ENCODE measurements at places on chromosomes 7 and 10.

- DNase-seq, result no peak
Measured at GRCh38 chr10:60031183-60031582, 124.8 kb upstream of the CCDC6 start.

DNA sequence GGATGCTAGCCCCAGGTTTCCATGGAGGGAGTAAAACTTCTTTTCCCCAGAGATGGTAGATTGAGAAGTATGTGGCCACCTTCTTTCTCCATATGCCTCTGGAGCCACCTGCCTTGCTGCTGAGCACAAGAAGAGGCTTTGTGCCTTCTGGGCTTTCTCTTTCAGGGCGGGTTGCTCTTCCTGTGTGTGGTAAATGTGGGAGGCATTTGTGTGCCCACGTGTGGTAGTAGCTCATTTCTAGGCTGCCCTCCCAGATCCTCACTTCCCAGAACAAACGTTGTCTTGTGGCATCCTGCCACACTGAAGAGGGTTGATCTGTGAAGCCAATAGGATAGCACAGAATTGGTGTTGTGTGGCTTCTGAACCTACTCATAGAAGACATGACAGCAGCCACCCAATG is 342.0 kb upstream of the PODXL start:
- DNase-seq, result no peak

DNA sequence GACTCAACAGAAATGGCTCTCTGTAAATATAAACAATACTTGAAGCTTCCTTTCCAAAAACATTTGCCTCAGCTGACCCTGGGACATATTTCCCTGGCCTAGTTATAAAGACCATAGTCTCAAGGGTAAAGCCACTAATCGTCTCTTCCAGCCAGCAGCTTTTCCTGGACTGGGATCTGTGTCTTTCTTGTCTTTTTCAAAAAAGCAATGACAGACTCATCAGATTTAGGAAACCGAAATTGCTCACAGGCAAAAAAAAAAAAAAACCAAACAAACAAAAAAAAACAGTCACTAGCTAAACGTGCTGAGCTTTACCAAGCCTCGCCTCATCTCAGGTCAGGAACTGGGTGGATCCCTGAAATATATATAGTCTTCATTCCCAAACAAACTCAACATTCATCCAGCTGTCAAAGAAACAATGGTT is 23.5 kb downstream of the STN1 start:
- no peak for DNase-seq

GRCh38 chr10:14548474-14548873 is 217.8 kb upstream of the FRMD4A start:
- no peak for DNase-seq

GRCh38 chr10:110706690-110707098 is 62.6 kb downstream of the RBM20 start:
- no peak for DNase-seq

DNA sequence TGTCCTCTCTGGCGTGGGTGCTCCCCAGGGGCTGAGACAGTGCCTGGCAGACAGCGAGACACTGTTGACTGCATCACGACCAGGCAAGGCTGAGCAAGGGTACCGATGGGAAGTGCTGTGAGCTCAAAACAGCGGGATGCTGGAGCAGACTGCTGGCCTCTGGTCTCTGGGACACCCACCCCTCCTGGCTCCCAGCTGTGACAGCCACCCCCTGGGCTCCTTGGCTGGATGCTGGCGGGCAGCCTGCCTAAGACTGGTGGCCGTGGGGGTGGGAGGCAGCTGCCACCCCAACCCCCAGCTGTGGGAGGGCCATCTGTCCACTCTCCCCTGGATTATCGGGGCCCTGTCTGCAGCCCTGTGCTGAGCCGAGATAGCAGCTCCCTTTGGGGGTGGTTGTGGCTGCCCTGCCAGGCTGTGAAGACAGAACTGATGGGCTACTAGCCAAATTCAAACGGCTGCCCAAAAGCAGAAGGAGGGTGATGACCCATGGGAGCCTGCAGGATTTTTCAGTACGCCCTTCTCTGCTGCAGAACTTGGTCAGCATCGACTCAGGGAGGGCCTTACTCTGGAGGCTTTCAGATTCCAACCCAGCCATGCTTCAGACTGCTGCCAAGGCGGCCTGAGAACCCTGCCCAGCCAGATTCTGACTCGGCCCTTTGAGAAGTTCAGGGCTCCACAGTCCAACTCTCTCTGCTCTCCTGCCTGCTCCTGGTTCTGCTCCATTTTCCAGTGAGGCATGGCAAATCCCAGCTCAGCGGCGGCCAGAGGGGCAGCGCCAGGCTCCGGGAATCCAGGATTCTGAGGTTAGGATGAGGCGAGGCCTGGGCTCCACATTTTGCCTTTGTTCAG is 125.3 kb downstream of the NEURL1 start:
- no peak for DNase-seq

GRCh38 chr7:36075561-36075960 is 77.5 kb upstream of the EEPD1 start:
- DNase-seq, result no peak

- DNase-seq, result peak; percentile 3
Measured at GRCh38 chr10:86756511-86757112, at the start of gene BMPR1A. BMPR1A (plus strand) TSS chr10:86756619; CDS start chr10:86876019, 119,400 bp downstream.
